ENCODE measurements at places on chromosomes 3 and 15.
A peak's percentile ranks its signal among the peaks of the same experiment; 100 is the strongest.

- no peak for DNase-seq
- no peaks in the 10 kb centered on the region for H3K36me3 ChIP-seq
- no peaks in the 10 kb centered on the region for H3K27me3 ChIP-seq
Measured at GRCh38 chr15:80105595-80105994, 46.1 kb downstream of the ZFAND6 start.

GRCh38 chr3:93969443-93969842, 4.3 kb downstream of the PROS1 start:
- no peak overlapping the region for H3K4me3 ChIP-seq
- H3K4me1 ChIP-seq = no peaks in the 10 kb centered on the region

DNA sequence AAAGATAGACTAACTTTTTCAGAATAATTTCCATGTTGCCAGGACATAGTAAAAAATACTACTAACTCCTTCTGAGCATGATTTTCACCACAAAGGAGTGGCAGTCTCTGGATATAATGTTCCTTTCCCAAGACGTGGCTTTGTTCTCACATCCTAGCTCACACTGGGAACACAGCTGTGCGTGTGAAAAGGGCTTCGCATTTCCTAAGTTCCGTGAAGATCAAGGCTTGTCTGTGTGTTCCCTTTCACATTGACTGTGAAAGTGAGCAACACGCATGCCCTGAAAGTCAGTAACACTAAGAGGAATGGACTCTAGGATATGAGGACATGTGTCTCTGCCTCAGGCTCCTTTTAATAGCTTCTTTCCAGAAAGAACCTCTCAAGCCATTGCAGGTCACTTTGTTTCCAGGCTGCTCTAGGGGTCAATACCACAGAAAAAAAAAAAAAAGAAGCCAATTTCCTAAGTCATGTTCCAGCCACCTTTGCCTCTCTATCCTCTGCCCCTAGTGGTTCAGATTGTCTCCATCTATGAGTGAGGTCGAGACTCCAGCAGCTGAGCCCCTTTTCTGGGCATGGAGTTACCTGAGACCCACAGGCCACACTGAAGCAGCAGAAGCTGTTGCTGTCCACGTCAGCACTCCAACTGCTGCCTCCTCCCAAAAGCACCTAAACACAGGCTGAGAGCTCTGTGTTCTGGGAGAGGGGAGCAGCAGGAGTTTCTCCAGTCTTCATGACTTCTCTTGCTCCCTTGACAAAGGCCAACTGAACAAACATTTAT, 355.9 kb downstream of the RSL24D1 start:
- H3K4me1 ChIP-seq = no peaks in the 10 kb centered on the region
- H3K36me3 ChIP-seq = no peaks in the 10 kb centered on the region
- H3K27me3 ChIP-seq = no peaks in the 10 kb centered on the region
- DNase-seq = no peak
- no peak overlapping the region for H3K27ac ChIP-seq

GRCh38 chr3:114711321-114711886, 417.6 kb downstream of the TIGIT start:
- H3K4me3 ChIP-seq = no peak overlapping the region
- peaks cover 42% of the 10 kb centered on the region for H3K4me1 ChIP-seq
- DNase-seq = no peak
- no peaks in the 10 kb centered on the region for H3K27me3 ChIP-seq
- no peak overlapping the region for H3K27ac ChIP-seq

GRCh38 chr3:17985658-17986347, 243.4 kb upstream of the TBC1D5 start:
- no peaks in the 10 kb centered on the region for H3K36me3 ChIP-seq
- H3K27ac ChIP-seq = no peak overlapping the region
- H3K4me1 ChIP-seq = no peaks in the 10 kb centered on the region
- no peak for DNase-seq

- H3K36me3 ChIP-seq = no peaks in the 10 kb centered on the region
- no peak for DNase-seq
- no peak overlapping the region for H3K4me3 ChIP-seq
- no peaks in the 10 kb centered on the region for H3K4me1 ChIP-seq
- H3K27ac ChIP-seq = no peak overlapping the region
Measured at GRCh38 chr3:148513096-148513543, 184.6 kb upstream of the AGTR1 start.

GRCh38 chr3:184238246-184238818, 8.9 kb downstream of the VWA5B2 start:
- H3K27ac ChIP-seq = no peak overlapping the region
- H3K4me3 ChIP-seq = no peak overlapping the region
- H3K27me3 ChIP-seq = no peaks in the 10 kb centered on the region
- no peaks in the 10 kb centered on the region for H3K4me1 ChIP-seq
- no peak for DNase-seq

GRCh38 chr3:192077795-192078497, 617.0 kb downstream of the PYDC2 start:
- no peaks in the 10 kb centered on the region for H3K36me3 ChIP-seq
- H3K4me1 ChIP-seq = no peaks in the 10 kb centered on the region
- no peak overlapping the region for H3K4me3 ChIP-seq
- H3K27me3 ChIP-seq = no peaks in the 10 kb centered on the region

DNA sequence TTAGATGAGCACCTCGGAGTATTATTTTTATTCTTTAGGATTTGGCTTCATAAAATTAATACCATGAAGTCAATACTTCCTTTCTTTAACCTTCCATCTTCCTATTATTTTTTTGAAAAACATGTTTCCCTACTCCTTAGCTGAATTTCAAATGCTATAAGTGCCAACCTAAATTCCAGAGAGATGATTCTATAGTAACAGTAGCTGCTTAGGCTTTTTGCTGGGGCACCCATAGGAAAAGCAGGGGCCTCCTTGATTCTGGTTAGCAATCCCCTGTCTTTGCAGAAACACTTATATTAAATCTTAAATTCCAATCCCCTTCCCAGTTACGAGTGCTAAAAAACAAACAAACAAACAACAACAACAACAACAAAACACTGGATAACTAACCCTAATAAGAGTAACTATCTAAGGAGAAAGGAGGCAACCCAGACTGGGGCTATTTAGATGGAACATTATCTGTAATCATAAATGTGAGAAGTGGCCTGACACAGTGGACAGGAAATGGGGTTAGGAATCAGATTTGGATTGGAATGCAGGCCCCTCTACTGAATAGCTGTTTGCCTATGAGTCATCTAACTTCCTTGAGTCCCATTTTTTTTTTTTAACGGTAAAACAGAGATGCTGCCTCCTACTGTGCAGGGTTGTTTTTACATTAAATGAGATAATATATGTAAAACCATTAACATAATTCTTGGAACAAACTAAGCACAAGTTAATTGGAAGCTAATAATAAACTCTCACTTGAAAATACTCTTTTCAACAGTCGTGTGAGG, 148.1 kb downstream of the WDR72 start:
- H3K4me3 ChIP-seq = no peak overlapping the region
- no peak for DNase-seq
- no peaks in the 10 kb centered on the region for H3K4me1 ChIP-seq
- H3K27me3 ChIP-seq = no peaks in the 10 kb centered on the region

DNA sequence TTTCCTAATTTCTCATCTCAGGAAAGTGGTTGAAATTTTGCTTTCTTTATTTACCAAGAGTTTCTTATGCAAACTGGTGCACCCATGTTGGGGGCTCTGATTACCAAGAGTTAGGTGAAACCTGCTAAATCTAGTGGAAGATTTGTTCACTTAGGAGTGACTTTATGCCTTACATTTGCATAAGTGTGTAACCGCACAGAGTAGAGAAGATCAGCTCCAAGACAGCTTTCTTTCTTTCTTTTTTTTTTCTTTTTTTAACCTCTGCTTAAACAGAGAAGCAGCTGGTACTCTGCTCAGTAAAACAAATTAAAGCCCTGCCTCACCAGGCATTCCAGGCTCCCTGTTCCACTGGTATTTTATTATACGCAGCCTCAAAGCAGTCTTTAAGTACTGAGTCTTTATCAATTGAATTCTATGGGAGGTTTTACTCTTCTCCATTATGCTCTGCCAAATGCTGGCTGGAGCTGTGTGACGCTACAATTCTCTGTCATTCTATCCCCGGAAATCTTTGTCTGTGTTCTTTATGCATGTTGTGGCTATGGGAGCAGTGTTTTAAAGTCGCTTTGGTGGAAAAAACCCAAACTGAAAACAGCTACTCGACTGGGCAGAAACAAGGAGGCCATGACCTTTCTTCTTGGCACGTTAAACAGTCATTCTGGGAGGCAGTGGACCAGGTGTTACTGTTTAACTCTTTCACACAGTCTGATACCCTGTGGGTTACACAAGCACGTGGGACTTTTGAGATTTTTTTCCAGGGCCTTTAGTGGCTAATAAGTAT, 55.2 kb upstream of the GBE1 start:
- peak overlapping the region; percentile 14 for H3K27ac ChIP-seq
- no peaks in the 10 kb centered on the region for H3K36me3 ChIP-seq
- no peak overlapping the region for H3K4me3 ChIP-seq
- H3K4me1 ChIP-seq = peaks cover 14% of the 10 kb centered on the region
- DNase-seq = peak; percentile 77
- no peaks in the 10 kb centered on the region for H3K27me3 ChIP-seq

- H3K27ac ChIP-seq = no peak overlapping the region
- H3K36me3 ChIP-seq = no peaks in the 10 kb centered on the region
- DNase-seq = no peak
- H3K4me1 ChIP-seq = no peaks in the 10 kb centered on the region
- no peaks in the 10 kb centered on the region for H3K27me3 ChIP-seq
Measured at GRCh38 chr3:60186359-60186758, 1064.9 kb downstream of the FHIT start.

GRCh38 chr15:55959744-55960447, 33.5 kb downstream of the NEDD4 start:
- H3K4me3 ChIP-seq = no peak overlapping the region
- no peak for DNase-seq
- H3K27me3 ChIP-seq = no peaks in the 10 kb centered on the region
- no peak overlapping the region for H3K27ac ChIP-seq
- H3K36me3 ChIP-seq = no peaks in the 10 kb centered on the region

- no peaks in the 10 kb centered on the region for H3K27me3 ChIP-seq
- no peak overlapping the region for H3K27ac ChIP-seq
- no peaks in the 10 kb centered on the region for H3K36me3 ChIP-seq
- peaks cover 8% of the 10 kb centered on the region for H3K4me1 ChIP-seq
- no peak overlapping the region for H3K4me3 ChIP-seq
Measured at GRCh38 chr3:193857996-193858395, 265.0 kb downstream of the OPA1 start.

GRCh38 chr15:70306081-70306480, 208.4 kb upstream of the TLE3 start:
- no peak overlapping the region for H3K4me3 ChIP-seq
- no peaks in the 10 kb centered on the region for H3K27me3 ChIP-seq
- DNase-seq = no peak
- H3K36me3 ChIP-seq = no peaks in the 10 kb centered on the region

- no peak for DNase-seq
- peaks cover 8% of the 10 kb centered on the region for H3K4me1 ChIP-seq
Measured at GRCh38 chr15:67836134-67836455, 3.8 kb downstream of the RNU6-1 start.

GRCh38 chr3:174958671-174959328, 99.7 kb downstream of the NAALADL2 start:
- H3K4me1 ChIP-seq = no peaks in the 10 kb centered on the region
- H3K27ac ChIP-seq = no peak overlapping the region
- no peak for DNase-seq
- no peaks in the 10 kb centered on the region for H3K27me3 ChIP-seq
- no peak overlapping the region for H3K4me3 ChIP-seq

- H3K27me3 ChIP-seq = no peaks in the 10 kb centered on the region
- H3K27ac ChIP-seq = no peak overlapping the region
- no peak overlapping the region for H3K4me3 ChIP-seq
- no peak for DNase-seq
- H3K4me1 ChIP-seq = peaks cover 4% of the 10 kb centered on the region
- no peaks in the 10 kb centered on the region for H3K36me3 ChIP-seq
Measured at GRCh38 chr15:72503147-72503546, 29.0 kb downstream of the ARIH1 start.

DNA sequence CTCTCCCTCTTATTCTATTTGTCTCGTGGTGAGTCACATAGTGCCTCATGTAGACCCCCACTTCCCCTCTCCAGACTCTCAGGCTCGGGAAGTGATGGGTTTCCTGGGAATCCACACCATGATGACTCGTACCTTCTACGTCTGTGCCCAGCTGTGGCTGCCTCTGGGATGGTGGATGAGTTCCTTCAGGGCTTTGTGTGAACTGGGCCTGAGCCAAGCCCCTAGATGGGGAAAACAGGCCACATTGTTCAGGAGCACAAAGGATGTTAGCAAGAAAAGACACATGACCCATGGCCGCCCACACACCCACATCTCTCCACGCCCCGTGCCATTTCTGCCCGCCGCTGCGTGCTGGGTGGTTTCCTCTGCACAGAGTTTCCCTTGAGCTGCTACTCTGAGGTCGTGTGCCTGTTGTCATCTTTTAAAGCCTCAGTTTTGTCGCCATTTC, 10.5 kb downstream of the ISG20 start:
- DNase-seq = no peak
- H3K36me3 ChIP-seq = no peaks in the 10 kb centered on the region
- H3K4me1 ChIP-seq = peaks cover 10% of the 10 kb centered on the region
- no peak overlapping the region for H3K4me3 ChIP-seq

DNA sequence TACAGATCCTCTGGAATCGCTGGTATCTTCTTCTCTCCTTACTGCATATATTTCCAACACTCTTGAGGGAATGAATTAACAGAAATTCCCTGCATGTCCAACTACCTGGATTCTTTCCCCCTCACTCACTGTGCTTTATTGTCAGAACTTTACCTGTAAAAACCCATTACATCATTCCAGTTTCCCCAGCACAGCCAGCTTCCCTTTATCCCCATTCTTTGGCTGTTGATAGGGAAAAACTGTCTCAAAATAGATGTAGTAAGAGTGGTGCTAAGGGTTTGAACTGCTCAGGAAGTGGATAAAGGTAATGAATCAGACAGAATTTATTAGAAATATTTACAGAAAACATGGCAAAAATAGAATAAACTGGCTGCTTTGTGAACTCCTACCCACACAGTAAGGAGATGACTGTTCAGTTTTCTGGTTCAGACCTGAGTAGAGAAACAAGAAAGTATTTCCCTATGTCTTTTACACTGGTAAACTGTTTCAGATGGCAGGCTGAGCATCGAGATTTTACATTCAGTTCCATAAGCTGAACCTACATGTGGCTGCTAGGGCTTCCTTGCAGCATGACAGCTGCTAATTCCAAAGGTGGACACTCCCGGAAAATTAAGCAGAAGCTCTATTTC, 188.4 kb downstream of the CPNE4 start:
- no peaks in the 10 kb centered on the region for H3K4me1 ChIP-seq
- H3K4me3 ChIP-seq = no peak overlapping the region
- no peaks in the 10 kb centered on the region for H3K27me3 ChIP-seq
- DNase-seq = no peak
- no peak overlapping the region for H3K27ac ChIP-seq
- no peaks in the 10 kb centered on the region for H3K36me3 ChIP-seq

DNA sequence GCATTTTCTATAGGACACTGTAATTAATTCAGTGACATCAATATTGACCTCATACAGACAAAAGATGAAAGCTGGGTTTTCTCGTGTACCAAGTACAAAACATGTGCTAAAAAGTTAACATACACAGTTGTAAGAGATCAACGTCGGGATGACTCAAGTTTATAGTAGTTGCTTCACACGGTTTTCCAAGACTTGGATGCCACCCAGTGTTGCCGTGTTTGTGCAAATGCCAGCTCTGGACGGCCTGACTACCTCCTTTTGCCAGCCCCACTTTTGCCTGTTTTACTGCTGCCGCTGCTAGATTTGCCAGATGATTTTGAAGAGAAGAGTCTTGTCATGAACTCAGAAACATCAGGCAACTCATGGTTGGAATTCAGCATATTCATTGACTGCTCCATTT, 17.6 kb downstream of the EMC7 start:
- H3K27me3 ChIP-seq = no peaks in the 10 kb centered on the region
- H3K4me3 ChIP-seq = no peak overlapping the region
- no peaks in the 10 kb centered on the region for H3K36me3 ChIP-seq
- H3K27ac ChIP-seq = no peak overlapping the region
- H3K4me1 ChIP-seq = no peaks in the 10 kb centered on the region
